ENCODE measurements at places on chromosomes 5 and 9.
A peak's percentile ranks its signal among the peaks of the same experiment; 100 is the strongest.

- peak; percentile 64 for DNase-seq
Measured at GRCh38 chr9:105901514-105902109, 207.3 kb downstream of the TMEM38B start.

DNA sequence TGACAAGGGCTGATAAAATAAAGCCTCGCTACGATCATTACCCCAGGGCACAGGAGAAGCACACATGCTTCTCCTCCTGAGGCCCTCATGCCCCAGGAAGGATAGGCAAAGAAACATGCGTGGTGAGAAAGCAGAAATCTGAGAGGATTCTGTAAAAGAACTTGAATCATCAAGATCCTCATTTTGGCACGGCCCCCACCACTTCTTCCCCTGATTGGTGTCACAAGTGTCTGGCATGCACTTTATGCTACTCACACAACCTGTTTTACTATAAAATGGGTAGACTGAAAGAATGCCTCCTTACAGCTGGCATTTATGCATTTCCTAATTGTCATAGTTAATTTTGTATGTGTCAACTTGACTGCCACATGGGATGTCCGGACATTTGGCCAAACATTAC lies 32.1 kb downstream of the PCA3 start:
- DNase-seq: no peak

DNA sequence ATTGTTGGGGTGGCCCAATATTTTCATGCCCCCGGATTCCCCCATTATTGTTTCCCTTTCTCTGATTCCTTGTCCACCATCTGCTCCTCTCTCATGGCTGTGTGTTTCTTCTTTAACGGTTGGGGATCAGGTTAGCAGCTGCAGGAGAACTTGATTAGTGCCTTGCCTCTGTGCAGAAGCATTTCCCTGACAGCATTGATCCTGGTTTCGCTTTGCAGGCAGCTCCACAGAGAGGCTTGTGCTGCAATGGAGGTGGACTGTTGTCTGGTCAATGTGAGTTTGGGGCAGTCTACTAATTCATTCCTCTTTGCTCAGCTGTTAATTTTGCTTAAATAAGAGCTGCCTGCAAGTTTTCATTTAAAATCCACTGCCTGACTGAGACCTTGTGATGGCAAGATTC lies 32.5 kb upstream of the SSBP2 start:
- DNase-seq: peak; percentile 29

- no peak for DNase-seq
Measured at GRCh38 chr5:59251627-59252026, 641.9 kb downstream of the PDE4D start.

- no peak for DNase-seq
Measured at GRCh38 chr5:180315762-180316212, 23.9 kb upstream of the MAPK9 start.

DNA sequence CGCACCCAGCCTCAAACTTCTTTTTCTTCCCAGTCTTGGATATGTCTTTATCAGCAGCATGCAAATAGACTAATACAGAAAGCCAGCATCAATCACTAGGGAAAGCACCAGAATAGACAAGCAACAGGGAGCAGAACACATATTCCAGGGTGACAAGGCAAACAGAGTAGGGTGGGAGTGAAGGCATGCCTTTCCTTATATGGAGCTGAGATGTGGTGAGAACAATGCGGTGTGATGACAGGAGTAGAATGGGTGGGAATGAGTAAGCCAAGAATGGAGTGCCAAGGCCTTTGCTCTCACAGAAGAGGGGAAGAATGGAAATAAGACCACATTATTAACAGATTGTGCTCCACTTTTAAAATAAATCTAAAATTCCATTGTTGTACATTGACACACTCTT lies 115.6 kb downstream of the CETN3 start:
- DNase-seq: no peak

DNA sequence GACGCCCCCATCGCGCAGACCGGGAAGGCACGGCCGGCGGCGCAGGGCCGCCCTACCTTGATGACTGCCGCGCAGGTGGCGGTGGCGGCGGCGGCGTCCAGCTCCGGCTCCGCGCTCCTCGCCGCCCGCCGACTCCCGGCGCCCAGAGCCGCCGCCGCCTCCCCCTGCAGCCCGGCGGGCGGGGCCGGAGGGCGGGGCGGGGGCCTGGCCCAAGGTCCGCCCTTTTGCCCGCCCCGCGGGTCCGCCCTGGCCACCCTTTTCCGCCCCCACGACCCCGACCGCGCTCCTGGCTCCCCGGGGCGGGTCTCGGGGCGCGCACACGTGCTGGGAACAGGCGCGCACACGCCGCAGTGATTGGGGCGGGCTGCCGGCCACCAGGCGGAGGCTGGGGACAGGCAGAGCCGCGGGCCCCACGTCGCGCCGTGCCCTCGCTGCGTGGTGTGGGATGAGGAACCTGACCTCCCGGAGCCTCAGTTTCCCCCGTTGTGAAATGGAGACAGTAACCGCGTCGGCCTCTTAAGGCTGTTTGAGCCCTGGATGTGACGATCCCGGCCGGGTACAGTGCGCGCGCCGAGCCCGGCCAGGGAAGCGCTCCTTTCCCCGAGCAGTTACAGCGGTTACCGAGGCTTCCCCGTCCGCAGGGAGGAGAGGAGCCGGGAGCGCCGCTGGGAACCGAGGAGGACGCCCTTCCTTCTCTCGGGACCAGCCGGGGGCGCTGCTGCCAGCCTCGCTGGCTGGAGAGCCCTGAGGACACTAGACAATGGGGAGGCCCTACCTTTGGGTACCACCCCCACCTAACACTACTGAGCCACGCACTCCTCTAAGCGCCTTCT lies at the start of gene CORO2A:
Gene CORO2A, minus strand, starts transcription at position 135 of the 833 bp plus-strand sequence. CDS start 34,977 bp downstream, outside the sequence.
- DNase-seq: peak; percentile 40

DNA sequence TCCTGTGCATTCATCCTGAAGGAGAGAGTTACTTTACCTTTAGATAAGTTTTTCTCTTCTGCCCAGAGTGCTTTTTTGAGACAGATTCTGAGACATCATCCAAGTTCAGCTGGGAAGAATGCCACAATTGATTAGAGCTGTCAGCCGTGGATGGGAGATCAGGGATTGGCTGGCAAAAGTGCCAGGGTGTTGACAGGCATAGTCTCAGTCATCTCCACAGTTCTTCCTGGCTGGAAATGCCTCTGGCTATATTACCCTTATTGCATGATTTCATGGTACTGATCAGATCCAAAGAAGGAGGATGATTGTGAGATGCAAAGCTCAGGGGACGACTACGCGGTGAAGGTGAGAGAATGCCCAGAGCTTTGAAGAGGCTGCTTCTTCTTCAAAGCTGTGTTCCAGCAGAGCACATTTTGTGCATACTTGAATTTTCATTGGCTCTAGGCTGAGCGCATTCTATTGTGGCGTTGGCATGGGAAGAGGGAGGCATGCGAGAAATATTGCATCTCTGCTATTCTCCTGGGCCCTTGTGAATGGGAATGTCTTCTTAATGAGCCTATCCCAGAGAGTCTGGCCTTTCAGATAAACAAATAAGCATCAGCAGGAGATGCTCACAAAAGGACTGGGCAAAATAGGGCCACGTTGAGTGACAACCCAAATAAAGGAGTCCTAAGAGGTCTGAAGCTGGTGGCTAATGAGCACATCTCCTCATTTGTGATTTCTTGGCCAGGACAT lies 82.1 kb downstream of the GRIA1 start:
- no peak for DNase-seq

DNA sequence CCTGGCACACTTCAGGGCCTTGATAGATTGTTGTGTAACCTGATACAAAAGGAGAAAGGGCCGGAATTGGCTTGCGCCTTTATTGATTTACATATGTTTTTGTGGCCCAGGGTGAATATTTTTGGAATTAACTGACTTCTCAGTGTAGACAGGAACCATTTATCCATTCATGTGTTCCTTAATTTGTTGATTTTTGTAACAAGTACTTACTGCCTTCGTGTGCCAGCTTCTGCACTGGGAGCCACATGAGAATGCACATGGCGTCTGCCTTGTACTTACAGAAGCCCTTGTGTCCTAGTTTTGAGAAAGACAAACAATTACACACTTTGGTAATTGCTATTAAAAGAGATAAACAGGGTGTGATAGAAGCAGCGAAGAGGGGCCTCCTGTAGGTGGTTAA lies 26.4 kb downstream of the EHMT1 start:
- no peak for DNase-seq

GRCh38 chr9:70112981-70113380 lies 69.3 kb downstream of the MAMDC2 start:
- DNase-seq: no peak

- DNase-seq: no peak
Measured at GRCh38 chr9:92538541-92538940, 2.8 kb upstream of the ECM2 start.

DNA sequence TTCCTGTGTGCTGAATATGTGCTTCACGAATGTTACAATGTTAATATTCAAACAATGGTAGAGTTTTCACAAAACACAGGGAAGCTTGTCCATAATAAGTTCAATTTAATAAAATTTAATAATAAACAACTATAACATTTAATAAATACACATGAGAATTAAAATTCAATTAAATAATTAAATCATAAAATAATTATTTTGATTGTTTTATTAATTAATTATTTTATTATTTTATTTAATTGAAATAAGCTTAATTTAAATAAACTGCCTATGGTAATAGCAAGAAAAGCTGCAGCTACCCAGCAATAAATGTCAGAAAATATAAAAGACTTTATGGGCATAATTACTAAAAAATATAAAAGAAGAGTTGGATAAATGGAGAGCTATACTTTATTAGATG lies 149.0 kb upstream of the NFIB start:
- DNase-seq: no peak

GRCh38 chr5:133354323-133355185 lies 257.8 kb downstream of the FSTL4 start:
- DNase-seq: no peak

GRCh38 chr5:107853696-107854095 lies 183.0 kb upstream of the EFNA5 start:
- DNase-seq: no peak

- DNase-seq: no peak
Measured at GRCh38 chr5:89047571-89047970, 164.6 kb upstream of the MEF2C start.

DNA sequence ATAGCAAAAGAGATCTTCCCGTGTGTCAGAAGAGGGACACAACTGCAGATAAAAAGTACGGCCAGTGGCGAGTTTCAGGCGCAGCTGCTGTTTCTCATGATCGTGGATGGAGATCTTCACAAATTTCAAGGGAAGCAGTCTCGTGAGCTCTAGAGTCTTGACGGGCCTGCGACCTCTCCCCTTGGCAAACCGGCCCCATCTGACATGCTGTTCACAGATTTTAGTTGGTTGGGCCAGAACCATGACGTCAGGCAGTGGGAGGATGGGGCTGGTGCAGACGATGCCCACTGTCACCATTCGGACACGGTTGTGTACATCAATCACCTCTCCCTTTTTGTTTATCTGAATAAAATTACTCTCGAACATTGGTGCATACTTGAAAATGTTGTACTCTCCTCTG lies 396 bp downstream of the GARIN3 start:
- no peak for DNase-seq

GRCh38 chr9:85909390-85909789 lies 31.6 kb upstream of the NAA35 start:
- no peak for DNase-seq

- DNase-seq: no peak
Measured at GRCh38 chr9:119917175-119917574, 547.9 kb upstream of the BRINP1 start.

DNA sequence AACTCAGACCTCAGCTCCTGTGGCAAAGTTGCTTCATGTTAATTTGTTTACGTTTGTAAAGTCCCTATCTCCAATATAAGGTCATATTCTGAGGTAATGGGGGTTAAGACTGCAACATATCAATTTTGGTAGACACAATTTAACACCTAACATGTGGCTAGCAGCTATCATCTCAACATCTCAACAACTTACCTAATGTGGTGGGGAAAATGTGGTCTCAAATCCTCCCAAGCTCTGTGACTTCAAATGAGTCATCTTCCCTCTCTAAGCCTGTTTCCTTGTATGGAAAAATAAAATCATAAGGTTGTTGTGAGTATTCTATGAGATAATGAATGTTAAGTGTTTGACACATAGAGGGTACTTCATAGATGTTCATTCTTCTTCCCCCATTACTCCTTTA lies 443.3 kb downstream of the CDK5RAP2 start:
- DNase-seq: no peak

DNA sequence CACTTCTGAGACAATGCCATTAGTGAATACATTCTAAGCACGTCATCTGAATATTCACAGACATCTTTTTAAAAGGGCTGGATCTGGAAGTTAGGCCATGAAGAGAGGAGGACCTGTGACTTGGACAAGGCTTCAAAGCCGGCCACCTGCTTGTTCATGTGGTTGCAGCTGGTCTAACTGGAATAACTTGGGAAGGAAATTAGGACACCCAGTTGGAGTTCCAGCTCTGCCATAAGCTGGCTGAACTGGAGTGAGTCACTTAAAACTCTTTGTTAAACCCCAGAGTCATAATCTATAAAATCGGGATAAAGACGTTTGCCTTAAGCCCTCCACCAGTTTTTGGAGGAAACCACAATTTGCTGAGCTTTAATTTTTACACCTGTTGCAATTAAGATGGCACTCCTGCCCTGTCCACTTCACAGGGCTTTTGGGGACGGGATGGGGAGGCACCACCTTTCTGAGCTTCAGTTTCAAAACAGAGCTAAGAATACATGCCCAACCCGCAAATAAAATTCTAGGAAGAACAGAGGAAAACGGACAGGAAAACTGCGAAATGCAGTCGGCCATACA lies 536 bp upstream of the STX17 start:
- DNase-seq: no peak

DNA sequence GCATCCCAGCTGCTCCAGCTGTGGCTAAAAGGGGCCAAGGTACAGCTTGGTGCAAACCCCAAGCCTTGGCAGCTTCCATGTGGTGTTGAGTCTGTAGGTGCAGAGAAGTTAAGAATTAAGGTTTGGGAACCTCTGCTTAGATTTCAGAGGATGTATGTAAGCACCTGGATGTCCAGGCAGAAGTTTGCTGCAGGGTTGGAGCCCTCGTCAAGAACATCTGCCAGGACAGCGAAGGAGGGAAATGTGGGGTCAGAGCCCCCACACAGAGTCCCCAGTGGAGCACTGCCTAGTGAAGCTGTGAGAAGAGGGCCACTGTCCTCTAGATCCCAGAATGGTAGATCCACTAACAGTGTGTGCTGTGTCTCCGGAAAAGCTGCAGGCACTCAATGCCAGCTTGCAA lies 236.2 kb upstream of the ADRA1B start:
- DNase-seq: no peak

DNA sequence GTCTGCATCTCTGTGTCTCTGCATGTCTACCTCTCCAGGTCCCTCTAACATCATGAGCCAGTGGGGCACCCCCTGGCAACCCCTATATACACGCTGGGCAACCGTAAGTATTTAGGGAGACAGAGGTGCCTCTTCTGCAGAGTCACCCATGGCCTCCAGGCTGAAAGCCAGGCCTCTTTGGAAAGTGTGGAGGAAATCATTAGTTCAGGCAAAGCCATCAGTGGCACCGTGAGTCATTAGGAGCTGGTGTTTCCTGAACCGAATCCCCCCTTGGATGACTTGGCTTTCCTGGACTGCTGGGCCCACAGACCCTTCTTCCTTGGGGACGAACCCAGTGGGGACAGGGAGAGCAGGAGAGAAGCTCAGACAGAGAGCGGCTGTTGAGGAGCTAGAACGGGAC lies 174.8 kb downstream of the OLFM1 start:
- no peak for DNase-seq

GRCh38 chr5:84861306-84861705 lies 476.6 kb upstream of the EDIL3 start:
- no peak for DNase-seq
